ENCODE measurements at places on chromosomes 4 and X. TPM values are rescaled to one million over a fixed set of nuclear protein-coding genes. Genes with fewer than 3 reads are reported as not detected.

GRCh38 chr4:3435686-3435956 lies 6.1 kb upstream of the HGFAC start:
- DNase-seq = no peak

- no peak for DNase-seq
These were observed 15.2 kb upstream of the MRFAP1 start for GRCh38 chr4:6625256-6625655.

The NLGN3 gene
- 1.1 TPM for total RNA-seq

The LINC00632 gene
- 72.8 TPM for total RNA-seq

- no peak for DNase-seq
These were observed 238.4 kb upstream of the PSAPL1 start for GRCh38 chr4:7673121-7673520.

The ZMAT1 gene
- 1.5 TPM for total RNA-seq

DNA sequence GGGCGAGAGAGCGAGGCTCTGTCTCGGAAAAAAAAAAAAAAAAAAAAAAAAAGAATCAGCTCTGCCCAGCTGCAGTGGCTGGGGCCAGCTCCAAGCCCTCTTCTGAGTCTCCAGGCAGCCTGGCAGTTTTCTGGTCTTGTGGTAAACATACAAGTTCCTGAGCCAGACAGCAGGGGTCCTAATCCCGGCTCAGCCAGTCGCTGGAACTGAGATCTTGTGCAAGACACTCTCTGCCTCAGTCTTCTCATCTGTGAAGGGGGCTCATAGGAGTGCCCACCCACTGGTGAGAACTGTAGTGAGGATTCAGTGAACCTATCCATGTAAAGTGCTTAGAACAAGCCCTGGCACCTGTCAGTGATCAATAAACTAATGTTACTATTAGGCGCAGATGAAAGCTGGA lies 41.8 kb downstream of the C4orf50 start:
- DNase-seq = no peak

DNA sequence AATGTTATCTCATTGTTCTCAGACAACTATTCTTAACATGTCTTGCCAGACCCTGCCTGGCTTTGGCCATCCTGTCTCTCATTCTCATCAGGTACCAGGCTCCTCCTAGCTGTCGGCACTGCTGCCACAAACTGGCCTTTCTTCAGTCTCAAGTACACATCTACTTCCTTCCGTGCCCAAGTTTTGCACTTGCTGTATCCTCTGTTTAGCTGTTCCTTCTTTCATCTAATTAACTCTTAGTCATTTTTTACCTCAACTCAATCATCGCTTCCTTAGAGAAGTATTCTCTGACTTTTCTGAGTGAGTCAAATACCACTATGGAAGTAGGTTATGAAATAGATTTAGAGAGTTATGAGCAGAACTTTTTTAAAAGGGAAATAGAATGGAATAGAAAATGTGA lies 19.7 kb downstream of the CXCL3 start:
- DNase-seq = no peak

DNA sequence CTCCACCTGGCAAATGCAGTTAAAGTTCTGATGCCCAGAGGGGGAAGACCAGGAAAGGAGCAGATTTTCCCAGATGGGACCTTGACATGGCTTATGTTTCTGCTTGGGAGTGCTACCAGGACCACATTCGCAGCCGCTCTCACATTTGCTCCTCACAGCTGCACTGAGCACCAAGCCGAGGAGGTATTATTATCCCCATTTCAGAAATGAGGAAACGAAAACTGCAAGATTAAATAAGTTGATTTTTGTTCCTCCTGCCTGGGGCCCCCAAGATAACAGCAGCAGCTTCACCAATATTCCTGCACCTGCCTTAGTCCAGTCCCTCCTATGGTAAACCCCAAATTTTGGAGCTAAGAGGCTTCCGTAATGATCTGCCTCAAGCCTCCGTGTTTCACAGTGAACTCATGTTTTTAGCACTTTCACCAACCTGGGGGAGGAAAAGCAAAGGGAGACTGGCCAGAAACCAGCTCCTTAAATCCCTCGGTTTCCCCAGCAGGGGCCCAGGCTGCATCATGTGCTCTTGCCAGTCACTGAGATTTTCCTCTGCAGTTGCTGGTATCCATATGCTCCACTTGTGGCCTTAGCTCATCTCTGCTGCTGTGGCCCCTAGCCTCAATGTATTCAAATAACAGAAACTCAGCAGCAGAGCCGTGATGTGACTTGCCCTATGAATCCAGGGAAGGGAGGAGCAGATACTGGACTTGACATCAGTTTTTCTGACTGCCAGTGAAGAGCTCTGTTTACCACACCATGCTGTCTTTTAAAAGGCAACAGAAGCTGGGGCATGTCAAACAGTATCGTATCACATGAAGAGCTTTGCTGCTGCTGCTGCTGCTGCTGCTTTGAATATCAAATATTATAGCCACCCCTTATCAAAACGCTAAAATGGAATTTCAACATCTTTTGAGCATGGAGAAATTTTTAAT lies 95.5 kb upstream of the KLHL13 start:
- no peak for DNase-seq

DNA sequence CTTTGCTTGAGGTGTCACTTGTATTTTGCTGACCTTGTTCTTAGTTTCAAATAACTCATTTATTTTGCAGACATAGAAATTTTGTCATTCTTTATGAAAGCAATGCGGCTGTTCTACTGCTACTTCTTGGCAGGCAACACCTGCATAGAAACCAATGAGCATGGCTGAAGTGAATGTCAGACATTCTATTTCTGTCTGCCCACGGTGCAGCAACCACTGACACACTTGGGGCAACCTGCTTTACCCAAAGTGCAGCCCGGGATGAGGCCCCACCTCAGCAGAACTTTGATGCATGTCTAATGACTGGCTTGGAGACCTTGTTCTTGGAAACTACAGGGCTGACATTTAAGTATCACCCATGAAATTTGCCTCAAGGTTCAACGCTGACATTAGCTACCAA lies 93.6 kb downstream of the RBM47 start:
- no peak for DNase-seq

GRCh38 chrX:20347481-20347880 lies 80.8 kb upstream of the RPS6KA3 start:
- no peak for DNase-seq

GRCh38 chrX:136259543-136259942 lies 8.3 kb upstream of the MAP7D3 start:
- DNase-seq = no peak

Measured in left colon (tissue), 2 donors.